ENCODE measurements at places on chromosomes 1 and 21.

DNA sequence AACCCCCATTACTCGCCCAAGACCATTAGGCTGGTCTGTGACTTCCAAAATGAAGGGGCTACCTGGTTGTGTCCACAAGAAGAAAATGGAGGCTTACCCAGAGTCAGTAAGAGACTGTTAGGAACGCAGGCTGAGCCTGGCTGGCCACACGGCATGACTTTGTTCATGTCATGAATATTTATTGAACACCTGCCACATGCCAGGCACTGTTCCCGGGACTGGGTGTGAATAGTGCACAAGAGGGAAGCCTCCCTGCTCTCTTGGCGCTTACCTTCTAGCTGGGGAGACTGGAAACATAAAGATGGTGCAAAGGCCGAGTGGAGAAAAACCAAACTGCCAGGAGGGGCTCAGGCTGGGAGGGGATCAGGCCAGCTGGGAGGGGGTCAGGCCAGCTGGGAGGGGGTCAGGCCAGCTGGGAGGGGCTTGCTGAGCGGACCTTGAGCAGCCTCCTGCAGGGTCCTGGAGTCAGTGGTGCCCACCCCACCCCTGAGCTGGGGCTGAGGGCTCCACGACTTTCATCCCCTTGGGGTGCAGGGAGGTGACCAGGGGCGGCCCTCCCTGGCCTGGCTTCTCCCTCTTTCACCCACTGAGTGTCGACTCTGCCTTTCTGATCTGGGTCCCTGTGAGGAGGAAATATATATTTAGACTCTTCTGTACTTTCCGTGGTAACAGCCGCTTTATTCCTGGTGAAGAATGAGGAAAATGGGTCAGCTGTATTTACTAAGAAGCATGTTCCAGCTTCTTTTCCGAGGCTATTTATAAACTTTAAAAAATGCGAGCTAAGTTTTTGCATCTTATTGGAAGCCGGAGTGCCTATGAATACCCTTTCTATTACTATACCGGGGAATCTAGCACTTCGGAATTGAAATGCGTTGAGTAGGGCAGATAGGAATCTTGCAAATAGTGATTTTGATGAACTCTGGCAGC, 139.0 kb downstream of the CAMTA1 start:
- no peak for DNase-seq

GRCh38 chr1:16628361-16629111, 15.2 kb upstream of the NBPF1 start:
- no peak for DNase-seq

- DNase-seq: no peak
Measured at GRCh38 chr1:216073793-216074595, 349.3 kb downstream of the USH2A start.

- DNase-seq: no peak
Measured at GRCh38 chr1:227913396-227913763, 34.4 kb downstream of the WNT9A start.

GRCh38 chr1:66355756-66356155, 178.2 kb upstream of the SGIP1 start:
- DNase-seq: no peak

DNA sequence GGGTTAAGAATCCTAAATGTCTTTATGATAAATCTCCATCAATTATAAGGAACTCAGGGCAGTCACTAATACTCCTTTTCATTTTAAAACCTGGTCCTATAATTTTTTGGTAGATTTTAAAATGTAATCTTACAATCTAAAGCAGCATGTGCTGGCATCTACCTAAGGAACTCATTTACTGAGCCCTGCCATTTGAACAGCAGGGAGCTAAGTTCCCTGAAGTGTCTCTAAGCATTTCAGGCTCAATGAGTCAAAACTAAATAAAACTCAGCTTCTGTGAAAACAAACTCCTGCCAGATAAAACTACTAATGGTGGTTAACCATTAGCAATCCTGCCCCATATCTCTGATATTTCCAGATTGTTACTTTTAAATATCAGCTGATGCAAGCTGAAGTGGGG, 1371.8 kb upstream of the PRMT6 start:
- no peak for DNase-seq

Measured in nucleus accumbens (tissue), 56 donors.